ENCODE measurements at places on chromosomes 1 and 21.
A peak's percentile ranks its signal among the peaks of the same experiment; 100 is the strongest.

DNA sequence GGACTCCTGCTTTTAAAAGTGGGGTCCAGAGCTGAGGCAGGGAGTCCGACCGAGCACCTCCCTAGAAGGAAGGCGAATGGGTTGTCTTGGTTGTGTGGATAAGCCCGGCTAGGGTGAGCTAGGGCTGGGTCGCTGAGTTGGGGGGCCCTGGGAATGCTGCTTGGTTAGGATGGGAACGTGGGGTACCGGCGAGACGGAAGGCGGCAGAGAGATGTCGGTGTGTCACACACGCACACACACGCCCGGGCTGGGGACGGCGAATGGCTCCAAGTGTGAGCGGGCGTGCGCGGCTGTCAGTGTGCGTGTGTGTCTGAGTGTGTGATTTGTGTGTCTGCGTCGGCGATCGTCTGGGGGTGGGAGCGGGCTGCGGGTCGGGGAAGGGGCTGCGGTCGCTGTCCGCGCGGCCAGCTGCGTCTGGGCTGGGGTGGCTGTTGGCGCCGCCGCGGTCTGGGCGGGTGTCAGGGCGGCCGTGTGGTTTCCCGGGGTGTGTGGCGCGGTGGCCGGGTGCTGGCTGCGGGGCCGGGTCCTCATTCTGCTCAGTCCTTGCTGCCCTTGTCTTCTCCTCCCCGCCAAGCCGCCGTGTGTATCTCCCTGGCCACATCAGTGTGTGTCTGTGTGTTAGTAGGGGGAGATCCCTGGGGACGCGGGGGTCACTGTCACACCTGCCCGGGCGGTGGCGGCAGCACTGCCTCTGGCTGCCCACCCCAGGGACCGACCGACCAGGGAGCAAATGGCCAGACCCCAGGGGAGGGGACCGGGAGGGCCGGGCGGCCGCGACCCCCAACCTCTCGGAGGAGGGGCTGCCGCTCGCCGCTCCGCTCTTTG lies 1.1 kb downstream of the EFNA3 start:
- DNase-seq: no peak

- DNase-seq: no peak
Measured at GRCh38 chr1:153032677-153033308, 1.8 kb downstream of the SPRR1B start.

GRCh38 chr1:8818325-8818775 lies 910 bp upstream of the RERE start:
- no peak for DNase-seq

GRCh38 chr1:32619701-32620485 lies 30.5 kb downstream of the ZBTB8OS start:
- no peak for DNase-seq

DNA sequence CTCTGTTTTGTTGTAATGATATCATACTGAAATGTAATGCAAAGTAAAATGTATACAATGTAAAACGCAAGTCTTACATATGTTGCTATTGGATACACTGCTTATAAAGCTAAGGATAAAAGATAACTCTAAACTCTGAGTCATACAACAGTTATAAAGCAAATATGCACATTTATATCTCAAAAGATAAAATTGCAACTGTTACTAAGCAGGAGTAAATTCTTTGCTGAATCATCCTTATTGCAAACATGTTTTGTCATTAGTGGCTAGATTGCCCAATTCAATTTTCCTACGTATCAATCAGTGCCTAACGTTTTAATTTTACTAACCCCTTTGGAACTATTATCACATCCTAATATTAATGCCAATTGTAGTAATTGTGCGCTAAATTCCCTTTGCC lies 762.9 kb downstream of the LTN1 start:
- no peak for DNase-seq

DNA sequence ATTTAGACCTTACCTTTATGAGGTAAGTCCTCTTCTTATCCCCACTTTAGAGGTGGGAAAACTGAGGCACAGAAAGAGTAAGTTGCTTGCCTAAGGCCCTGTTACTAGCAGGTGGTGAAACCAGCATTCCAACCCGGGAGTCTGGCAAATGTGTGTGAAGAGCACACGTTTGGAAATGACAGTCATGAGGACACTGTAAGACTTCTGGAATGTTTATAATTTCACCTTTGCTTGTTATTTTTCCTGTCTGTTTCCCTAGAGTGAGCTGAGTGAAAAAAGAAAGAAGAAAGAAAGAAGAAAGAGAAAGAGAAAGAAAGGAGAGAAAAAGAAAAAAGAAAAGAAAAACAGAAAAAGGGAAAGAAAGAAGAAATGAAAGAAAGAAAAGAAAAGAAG lies 21.2 kb upstream of the LGALS8 start:
- no peak for DNase-seq

DNA sequence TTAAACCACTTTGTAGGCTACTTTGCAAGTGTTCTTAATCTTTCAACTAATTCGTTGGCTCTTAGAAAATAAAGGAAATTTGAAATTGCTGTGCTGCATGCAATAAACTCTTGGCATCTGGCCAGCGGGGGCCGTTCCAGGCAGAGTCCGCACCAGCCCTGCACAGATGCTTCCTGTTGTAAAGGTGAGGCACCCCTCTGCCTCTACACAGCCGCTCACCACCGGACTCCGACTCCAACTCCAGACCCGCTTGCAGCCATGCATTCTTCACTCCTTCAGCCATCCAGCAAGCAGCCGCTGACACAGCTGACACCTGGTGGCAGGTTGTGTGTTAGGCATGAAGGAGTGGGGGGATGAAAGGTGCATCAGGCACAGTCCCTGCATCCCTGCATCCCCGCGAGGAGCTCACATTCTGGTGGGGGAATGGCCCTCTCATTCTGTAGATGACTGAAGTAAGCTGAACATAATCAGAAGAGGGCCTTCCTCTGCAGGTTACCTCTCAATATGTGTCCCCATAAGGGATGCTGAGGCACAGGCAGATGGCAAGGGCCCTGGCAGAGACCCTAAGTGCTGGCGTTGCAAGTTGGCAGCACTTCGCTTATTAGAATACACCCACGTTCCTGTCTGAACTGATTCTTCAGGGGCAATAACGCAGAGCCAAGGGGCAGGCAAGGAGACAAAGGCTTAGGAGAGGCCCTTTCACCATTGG lies 56.8 kb downstream of the GLIS1 start:
- peak; percentile 59 for DNase-seq

- no peak for DNase-seq
Measured at GRCh38 chr1:170768929-170769328, 105.0 kb downstream of the PRRX1 start.

GRCh38 chr1:238664139-238664538 lies 722.2 kb upstream of the CHRM3 start:
- DNase-seq: no peak

DNA sequence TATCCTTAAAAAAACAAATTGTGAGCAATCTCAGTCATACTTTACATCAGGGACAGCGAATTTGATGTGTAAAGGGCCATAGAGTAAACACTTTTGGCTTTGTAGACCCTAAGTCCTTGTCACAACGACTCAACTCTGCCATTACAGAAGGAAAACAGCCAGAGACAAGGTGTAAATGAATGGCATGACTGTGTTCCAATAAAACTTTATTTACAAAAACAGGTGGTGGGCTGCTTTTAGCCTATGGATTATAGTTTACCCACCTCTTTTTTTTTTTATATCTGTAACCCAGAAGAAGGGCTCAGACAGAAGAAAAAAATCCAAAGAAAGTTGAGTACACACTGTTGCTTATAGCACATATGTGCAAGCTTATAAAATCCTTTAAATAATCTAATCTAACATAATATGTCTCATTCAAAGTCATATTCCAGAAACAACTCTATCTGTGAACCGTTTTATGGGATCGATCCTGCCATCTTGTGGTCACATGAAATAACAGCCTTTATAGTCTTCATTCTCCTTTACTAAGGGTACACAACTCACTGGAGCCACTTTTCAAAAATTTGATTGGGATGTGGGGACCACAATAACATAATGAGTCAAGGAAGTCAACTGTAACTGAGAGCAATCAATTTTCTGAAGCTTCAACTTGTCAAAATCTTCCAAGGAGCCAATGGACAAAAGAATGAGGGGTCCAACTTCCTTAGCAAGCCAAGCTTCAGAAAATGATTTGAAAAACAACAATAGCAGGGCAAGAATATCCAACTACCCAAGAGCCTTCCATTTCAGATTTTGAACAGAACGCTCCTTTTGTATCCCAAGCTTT lies 142.2 kb upstream of the KRTAP19-8 start:
- DNase-seq: no peak

GRCh38 chr1:99768104-99768503 lies 1.7 kb upstream of the FRRS1 start:
- no peak for DNase-seq

GRCh38 chr21:42411891-42412635 lies 8.4 kb downstream of the UBASH3A start:
- peak; percentile 41 for DNase-seq

GRCh38 chr1:36515315-36516138 lies 32.8 kb upstream of the CSF3R start:
- no peak for DNase-seq

DNA sequence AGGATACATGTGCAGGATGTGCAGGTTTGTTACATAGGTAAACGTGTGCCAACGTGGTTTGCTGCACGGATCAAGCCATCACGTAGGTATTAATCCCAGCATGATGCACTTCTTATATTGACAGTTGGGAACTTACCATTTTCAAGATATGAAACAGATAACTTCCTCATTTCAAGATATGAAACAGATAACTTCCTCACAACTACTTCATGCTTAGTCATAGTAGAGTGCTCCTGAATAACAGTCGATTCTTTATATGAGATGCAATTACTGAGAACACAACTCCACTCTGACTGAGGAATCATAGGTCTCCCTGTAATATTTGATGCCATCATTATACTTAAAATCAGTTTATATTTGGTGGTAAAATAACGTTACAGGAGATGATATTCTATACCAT lies 1124.3 kb downstream of the AMY1C start:
- no peak for DNase-seq

GRCh38 chr1:14031461-14031860 lies 331.5 kb downstream of the PRDM2 start:
- DNase-seq: no peak

DNA sequence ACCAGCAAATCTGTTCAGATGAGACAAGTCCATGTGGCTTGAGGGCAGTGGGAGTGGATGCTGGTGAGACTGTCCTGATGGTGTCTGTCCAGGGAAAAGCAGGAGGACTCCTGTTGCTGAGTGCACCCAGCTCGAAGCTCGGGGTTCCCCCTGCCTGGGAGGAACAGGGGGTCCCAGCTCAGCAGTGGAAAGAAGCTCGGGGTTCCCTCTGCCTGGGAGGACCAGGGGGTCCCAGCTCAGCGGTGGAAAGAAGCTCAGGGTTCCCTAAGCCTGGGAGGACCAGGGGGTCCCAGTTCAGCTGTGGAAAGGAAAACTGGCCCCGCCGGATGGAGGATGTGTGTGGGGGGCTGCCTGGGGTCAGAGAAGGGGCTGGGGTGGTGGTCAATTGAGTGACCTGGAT lies 39.1 kb downstream of the CRYAA start:
- no peak for DNase-seq

GRCh38 chr1:201500670-201501120 lies 6.2 kb downstream of the CSRP1 start:
- DNase-seq: peak; percentile 72

- no peak for DNase-seq
Measured at GRCh38 chr1:165542647-165543046, 1.2 kb upstream of the LRRC52 start.

DNA sequence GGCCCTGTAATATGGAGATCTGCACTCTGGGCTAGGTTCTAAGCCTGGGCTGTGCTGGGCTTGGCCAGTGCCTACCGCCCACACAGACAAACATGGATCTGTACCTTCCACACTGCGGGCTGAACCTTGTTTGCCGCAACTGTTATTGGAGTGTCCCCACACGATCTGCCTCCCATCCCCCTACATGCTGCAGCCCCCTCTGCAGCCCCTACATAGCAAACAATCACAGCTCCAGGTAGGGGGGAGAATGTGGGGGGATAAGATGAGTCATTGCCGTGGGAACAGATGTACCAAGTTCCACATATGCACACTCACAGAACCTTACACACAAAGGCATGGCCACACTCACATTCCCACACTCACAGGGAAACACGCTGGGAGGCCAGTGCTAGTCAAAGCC lies 2.1 kb upstream of the HCRTR1 start:
- DNase-seq: no peak

DNA sequence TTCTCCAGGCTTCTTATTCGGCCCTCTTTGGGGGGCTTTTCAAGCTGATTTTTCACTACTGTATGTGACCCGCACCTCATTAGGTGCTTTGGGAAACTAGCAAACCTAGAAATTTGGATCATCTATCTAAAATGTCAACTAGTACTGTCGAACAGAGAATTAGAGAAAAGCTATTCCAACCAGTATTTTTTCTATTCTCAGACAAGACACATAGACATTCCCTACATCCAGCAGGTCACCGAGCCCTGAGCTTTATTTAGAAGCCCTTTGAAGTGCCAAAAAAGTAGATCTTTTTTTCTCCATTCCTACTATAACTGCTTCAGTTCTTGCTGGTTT lies 310 bp upstream of the SSR2 start:
- DNase-seq: no peak

DNA sequence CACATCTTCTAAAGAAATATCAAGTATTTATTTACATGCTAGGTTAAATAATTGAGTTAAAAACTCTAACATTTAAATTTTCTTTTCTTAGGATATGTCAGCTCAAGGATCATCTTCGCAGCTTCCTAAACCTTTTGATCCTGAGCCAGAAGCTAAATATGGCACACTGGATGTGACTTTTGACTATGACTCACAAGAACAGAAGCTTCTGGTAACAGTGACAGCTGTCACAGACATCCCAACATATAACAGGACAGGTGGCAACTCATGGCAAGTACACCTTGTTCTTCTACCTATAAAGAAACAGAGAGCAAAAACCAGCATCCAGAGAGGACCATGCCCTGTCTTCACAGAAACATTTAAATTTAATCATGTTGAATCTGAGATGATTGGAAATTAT lies 132.7 kb upstream of the SERTAD4 start:
- DNase-seq: no peak

- no peak for DNase-seq
Measured at GRCh38 chr1:223716302-223716862, 4.0 kb downstream of the CAPN2 start.

DNA sequence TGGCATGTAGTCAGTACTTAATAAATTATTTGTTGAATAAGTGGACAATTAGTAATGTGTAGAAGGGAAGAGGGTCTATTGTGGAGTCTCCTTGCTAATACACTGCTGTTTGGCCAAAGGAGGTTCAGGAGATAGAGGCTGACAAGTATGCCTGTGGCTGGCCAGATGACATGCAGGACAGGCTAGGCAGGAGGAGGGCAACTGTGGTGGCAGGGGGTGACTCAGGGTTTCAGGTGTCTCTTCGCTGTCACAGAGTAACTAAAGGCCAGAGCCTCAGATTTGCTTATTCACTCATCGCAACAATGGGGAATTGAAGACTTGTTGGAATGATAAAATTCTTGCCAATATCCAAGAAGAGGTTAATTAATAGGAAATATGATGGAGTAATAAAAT lies 33.1 kb downstream of the THRAP3 start:
- DNase-seq: no peak

DNA sequence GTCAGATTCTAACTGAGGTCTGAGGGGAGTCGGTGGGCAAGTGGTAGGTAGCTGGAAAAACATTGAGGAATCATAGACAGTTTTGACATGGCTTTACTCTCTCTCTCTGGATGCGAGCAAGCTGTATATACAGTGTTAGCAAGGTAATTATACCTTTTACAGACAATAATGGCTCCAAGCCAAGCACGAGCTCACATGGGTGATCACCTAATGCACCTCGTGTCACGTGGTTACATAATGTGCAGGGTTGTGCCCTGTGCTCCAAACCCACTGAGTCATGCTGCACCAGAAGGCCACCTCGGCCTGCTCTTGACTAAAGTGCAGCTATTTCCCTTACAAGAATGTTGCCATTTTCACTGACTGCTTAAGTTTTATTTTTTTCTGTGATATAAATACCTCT lies 7.6 kb upstream of the CLCA2 start:
- DNase-seq: no peak

Data from thyroid gland (tissue), 4 donors.